ENCODE measurements at places on chromosomes 4 and X. TPM values are rescaled to one million over a fixed set of nuclear protein-coding genes. Genes with fewer than 3 reads are reported as not detected.

The AKAP4 gene
- total RNA-seq, result not detected

The HMX1 gene
- not detected for total RNA-seq

The OPHN1 gene
- 7.4 TPM for total RNA-seq

The CYSLTR1 gene
- under 0.01 TPM for total RNA-seq

The CXCL5 gene
- total RNA-seq, result not detected

The LRCH2 gene
- total RNA-seq, result 2.5 TPM

The DGKK gene
- not detected for total RNA-seq

The FREM3 gene
- not detected for total RNA-seq

The PRPS2 gene
- 24.2 TPM for total RNA-seq

The CXCL6 gene
- total RNA-seq, result not detected

The DUSP21 gene
- total RNA-seq, result not detected

The MTTP gene
- not detected for total RNA-seq

The STS gene
- 10.9 TPM for total RNA-seq

The HTN3 gene
- not detected for total RNA-seq

The ODAPH gene
- total RNA-seq, result not detected

The CXCL9 gene
- total RNA-seq, result not detected

The RTL9 gene
- total RNA-seq, result 0.72 TPM

Measured in osteoblast (primary cell).